ENCODE measurements at places on chromosomes 16 and 17.

- peak; percentile 51 for DNase-seq
These were observed 116.5 kb downstream of the ANKFN1 start for GRCh38 chr17:56269556-56270389.

GRCh38 chr16:77457046-77457445, 22.2 kb upstream of the ADAMTS18 start:
- peak; percentile 26 for DNase-seq

DNA sequence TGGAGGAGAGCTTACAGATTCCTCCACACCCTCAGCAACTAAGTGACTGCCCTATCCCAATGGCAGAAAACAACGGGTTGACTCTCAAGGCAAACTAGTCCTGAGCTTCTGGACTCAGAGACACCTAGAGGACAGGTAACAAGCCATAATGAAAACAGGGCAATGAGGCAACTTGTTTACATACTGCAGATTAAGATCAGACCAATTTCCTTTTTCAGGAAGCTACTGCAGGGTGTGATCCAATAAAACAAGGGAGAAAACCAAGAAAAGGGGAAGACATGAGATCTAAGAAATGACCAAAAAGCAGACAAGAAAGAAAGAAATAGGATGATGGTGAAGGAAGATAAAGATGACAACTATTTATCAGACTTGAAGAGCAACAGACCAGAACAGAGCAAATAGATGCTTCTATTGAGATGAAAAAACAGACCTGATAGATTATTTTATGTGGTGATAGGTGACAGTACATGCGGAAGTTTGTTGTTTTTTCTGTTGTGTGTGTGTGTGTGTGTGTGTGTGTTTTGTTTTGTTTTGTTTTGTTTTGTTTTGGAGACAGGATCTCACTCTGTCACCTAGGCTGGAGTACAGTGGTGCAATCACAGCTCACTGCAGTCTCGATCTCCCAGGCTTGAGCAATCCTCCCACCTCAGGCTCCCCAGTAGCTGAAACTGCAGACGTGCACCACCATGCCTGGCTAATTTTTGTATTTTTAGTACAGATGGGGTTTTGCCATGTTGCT, 120.7 kb downstream of the GAS7 start:
- no peak for DNase-seq

- no peak for DNase-seq
These were observed 22.0 kb upstream of the CCL1 start for GRCh38 chr17:34384822-34385605.

DNA sequence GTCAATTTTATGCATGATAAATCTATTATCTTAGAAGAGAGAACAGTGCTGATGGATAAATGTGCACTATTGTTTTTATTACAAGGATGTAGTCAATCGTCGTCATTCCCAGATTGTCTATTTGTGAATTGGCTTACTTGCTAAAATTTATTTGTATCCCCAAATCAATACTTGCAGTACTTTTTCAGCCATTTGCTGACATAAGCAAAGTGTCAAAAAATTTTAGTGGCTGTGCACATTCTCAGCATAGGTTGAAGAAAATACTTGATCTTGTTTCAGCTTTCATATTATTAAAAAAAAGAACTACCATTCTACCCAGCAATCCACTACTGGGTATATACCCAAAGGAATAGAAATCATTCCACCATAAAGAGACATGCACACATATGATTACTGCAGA, 477.9 kb upstream of the CA10 start:
- no peak for DNase-seq

GRCh38 chr17:862582-862981, 80.4 kb downstream of the MRM3 start:
- no peak for DNase-seq

- no peak for DNase-seq
These were observed 45.4 kb downstream of the BAHCC1 start for GRCh38 chr17:81440511-81441244.

All from AG08395 (cell line).